ENCODE measurements at places on chromosomes 3 and 15.

DNA sequence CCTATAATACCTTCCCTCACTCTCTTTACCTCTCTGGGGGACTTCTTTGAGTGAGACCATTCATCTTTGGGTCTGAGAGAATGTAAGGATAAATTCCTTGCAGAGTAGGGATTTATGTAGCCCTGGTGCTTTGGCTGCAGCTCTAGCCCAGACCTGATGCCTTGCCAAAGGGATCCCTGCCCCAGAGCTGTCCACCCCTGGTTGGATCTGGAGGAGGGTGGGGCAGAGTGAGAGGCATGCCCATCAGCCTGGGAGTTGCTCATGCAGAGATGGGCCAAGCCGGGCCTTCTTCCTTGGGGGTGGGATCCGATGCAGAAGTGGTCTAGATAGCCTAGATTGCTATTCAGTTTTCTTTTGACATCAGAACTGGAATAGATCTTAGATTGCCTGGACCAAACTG is 31.5 kb downstream of the RTP1 start:
- H3K27me3 ChIP-seq, result no peaks in the 10 kb centered on the region
- H3K4me3 ChIP-seq, result no peak overlapping the region
- H3K27ac ChIP-seq, result no peak overlapping the region
- DNase-seq, result no peak

- H3K36me3 ChIP-seq, result no peaks in the 10 kb centered on the region
- no peaks in the 10 kb centered on the region for H3K4me1 ChIP-seq
- no peak overlapping the region for H3K27ac ChIP-seq
- H3K27me3 ChIP-seq, result no peaks in the 10 kb centered on the region
- H3K4me3 ChIP-seq, result no peak overlapping the region
Measured at GRCh38 chr3:196108075-196108743, 26.3 kb upstream of the TFRC start.

GRCh38 chr3:99920481-99921376 is 103.1 kb downstream of the CMSS1 start:
- no peaks in the 10 kb centered on the region for H3K36me3 ChIP-seq
- DNase-seq, result peak; percentile 85
- H3K27me3 ChIP-seq, result no peaks in the 10 kb centered on the region
- H3K4me3 ChIP-seq, result no peak overlapping the region
- H3K27ac ChIP-seq, result peak overlapping the region; percentile 83

- H3K27me3 ChIP-seq, result no peaks in the 10 kb centered on the region
- H3K36me3 ChIP-seq, result no peaks in the 10 kb centered on the region
- H3K4me3 ChIP-seq, result no peak overlapping the region
- H3K4me1 ChIP-seq, result no peaks in the 10 kb centered on the region
Measured at GRCh38 chr3:126494204-126494969, 18.7 kb upstream of the ZXDC start.

DNA sequence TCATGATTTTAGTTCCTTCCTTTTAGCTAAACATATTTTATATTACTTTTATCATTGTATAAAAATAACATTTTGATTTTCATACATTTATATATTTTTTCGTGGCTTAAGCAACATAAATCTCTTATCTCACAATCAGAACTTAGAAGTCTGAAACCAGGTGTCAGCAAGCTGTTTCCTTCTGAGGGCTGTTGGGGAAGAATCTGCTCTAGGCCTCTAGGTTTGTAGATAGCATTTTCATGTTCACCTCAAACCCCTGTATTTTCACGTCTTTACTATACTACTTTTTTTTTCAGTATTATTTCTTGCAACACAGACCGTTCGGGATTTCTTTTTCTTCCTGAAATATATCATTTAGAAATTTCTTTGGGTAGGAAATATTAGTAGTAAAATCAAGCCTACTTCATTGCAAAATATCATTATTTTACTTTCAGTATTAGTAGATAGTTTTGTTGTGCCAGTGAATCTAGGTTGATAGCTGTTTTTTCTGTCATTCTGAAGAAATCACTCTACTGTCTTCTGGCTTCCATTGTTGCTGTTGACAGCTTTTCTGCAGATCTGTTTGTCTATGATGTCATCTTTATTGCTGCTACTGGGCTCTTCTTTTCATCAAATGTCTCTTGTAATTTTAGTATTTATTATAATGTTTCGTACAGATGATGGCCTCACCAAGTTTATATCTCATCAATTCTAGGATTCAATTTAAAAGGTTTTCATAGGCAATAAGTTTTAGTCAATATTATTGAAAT is 756.3 kb downstream of the VGLL3 start:
- no peak overlapping the region for H3K4me3 ChIP-seq
- no peak overlapping the region for H3K27ac ChIP-seq
- H3K36me3 ChIP-seq, result no peaks in the 10 kb centered on the region
- H3K4me1 ChIP-seq, result no peaks in the 10 kb centered on the region
- no peaks in the 10 kb centered on the region for H3K27me3 ChIP-seq
- DNase-seq, result no peak

GRCh38 chr3:126749547-126749875 is 45.5 kb downstream of the CHCHD6 start:
- no peak overlapping the region for H3K27ac ChIP-seq
- no peak for DNase-seq
- H3K27me3 ChIP-seq, result no peaks in the 10 kb centered on the region
- no peak overlapping the region for H3K4me3 ChIP-seq
- peaks cover 8% of the 10 kb centered on the region for H3K4me1 ChIP-seq
- no peaks in the 10 kb centered on the region for H3K36me3 ChIP-seq

DNA sequence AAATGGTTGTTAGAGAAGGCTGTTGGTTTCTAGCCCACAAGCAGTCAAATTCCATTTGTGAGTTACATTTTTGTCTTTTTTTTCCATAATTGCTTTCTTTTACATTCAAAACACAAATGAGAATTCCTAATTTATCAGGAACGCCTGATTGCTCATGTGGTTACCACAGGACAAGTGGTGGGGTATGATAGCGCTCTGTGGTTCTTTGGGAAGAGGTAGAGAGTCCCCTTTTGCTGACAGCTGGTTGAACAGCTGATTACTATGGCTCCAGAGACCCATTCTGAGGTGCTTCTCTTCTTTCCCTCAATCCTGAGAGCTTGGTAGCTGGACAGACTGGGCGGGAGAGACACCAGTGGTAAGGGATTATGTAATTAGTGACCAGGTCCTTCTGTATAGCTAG is 24.4 kb downstream of the CNOT10 start:
- no peak overlapping the region for H3K27ac ChIP-seq
- no peak overlapping the region for H3K4me3 ChIP-seq
- H3K27me3 ChIP-seq, result no peaks in the 10 kb centered on the region
- H3K36me3 ChIP-seq, result peaks cover 39% of the 10 kb centered on the region
